ENCODE measurements at places on chromosomes 6 and 20. TPM values are rescaled to one million over a fixed set of nuclear protein-coding genes. Genes with fewer than 3 reads are reported as not detected.

- no peak for DNase-seq
Observed at GRCh38 chr6:133408543-133408942, 167.4 kb downstream of the EYA4 start.

DNA sequence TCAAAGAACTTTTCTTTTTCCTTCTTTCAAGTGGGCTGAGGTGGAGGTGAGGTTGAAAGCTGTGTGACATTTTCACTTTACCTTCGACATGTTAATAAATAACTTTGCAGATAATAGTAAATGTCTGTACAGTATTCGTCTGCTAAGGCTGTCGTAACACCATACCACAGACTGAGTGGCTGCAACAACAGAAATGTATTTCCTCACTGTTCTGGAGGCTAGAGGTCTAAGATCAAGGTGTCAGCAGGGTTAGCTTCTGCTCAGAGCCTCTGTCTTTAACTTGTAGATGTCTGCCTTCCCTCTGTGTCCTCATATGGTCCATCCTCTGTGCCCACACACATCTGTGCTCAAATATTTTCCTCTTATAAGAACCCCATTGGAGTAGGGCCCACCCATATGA, 14.9 kb downstream of the PHACTR2 start:
- DNase-seq: no peak

- no peak for DNase-seq
Observed at GRCh38 chr20:49676581-49677291, 36.9 kb downstream of the B4GALT5 start.

GRCh38 chr6:108862479-108863191, 14.4 kb downstream of the ARMC2 start:
- no peak for DNase-seq

DNA sequence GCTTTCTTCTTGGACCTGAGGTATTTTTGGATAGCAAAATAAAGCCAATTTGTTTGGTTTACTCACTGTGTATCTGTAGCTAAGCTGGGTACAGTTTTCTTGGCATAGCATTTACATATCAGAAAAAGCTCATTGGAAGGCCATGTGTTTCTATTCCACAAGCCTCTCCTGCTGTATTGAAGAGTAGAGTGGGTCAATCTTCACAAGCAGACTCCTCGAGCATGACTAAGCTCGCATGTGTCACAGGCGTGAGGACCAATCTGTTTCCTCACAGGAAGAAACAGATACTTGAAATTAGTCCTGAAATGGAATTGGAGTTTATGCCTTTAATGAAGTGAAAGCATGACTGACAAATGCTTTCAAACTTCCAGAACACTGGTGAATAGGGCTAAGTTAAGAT, 1279.0 kb upstream of the MAP3K7 start:
- no peak for DNase-seq

GRCh38 chr6:90036963-90037362, 142.7 kb downstream of the GJA10 start:
- no peak for DNase-seq

DNA sequence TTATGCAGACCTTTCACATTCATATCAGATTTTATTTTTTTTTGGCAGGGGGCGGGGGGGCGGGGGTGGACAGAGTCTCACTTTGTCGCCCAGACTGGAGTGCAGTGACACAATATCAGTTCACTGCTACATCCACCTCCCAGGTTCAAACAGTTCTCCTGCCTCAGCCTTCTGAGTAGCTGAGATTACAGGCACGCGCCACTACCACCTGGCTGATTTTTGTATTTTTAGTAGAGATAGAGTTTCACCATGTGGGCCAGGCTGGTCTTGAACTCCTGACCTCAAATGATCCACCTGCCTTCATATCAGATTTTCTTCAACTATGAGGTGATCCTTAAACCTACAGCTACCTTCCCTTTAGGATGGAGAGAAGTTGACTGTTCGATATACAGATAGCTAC, 8.0 kb upstream of the SUMO4 start:
- no peak for DNase-seq

DNA sequence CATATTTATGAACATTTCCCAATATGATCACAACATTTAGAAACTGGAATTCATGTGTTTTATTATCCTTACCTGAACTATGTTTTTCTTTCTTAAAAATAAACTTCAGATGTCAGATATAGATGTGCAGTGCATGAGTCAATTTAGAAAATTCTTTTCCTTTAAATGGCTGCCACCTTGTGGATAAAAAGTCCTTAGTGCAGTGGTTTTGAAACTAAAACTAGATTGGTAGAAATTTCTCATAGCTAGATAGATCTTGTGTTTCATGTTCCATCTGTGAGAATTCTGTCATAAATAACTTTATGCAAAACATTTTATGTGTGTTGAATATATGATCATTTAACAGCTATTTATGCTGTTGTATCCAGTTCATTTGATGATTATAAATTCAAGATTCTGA, 134.9 kb downstream of the KLHL32 start:
- no peak for DNase-seq

- no peak for DNase-seq
Observed at GRCh38 chr20:53795170-53795569, 201.5 kb upstream of the ZNF217 start.

- DNase-seq: no peak
Observed at GRCh38 chr6:29958046-29958445, 15.7 kb downstream of the HLA-A start.

DNA sequence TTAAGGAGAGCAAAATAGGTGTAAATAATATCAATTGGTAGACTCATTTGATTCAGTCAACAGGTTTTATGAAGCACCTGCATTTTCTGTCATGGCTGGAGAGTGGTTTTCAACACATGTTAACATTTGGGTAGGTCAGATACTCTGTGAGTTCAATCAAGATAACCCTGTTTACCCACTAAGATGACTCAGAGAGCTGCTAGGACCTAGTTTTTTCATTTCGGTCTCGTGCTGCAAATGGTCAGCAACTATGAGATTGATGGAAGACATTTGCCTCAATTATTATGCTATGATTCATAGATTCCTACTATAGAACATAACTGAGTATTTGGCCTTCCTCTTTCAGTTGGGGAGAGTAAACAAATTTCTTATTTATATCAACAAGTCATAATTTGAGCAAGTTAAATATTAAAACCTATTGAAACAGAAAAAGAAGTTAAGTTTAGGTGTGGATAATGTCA, 391.4 kb upstream of the CITED2 start:
- no peak for DNase-seq

BPI gene
- polyA plus RNA-seq: 1.0 TPM

MATN4 gene
- 0.33 TPM for polyA plus RNA-seq

DACT2 gene
- 16.1 TPM for polyA plus RNA-seq

SULF2 gene
- polyA plus RNA-seq: 80.7 TPM

PROKR2 gene
- not detected for polyA plus RNA-seq
